ENCODE measurements at places on chromosomes 6 and 20. TPM values are rescaled to one million over a fixed set of nuclear protein-coding genes. Genes with fewer than 3 reads are reported as not detected.

BTN1A1 gene
- polyA plus RNA-seq = not detected

FAM184A gene
- 3.0 TPM for polyA plus RNA-seq

PEX6 gene
- 9.1 TPM for polyA plus RNA-seq

NSFL1C gene
- 39.4 TPM for polyA plus RNA-seq

MATN4 gene
- polyA plus RNA-seq = not detected

AVP gene
- polyA plus RNA-seq = not detected

VWA7 gene
- polyA plus RNA-seq = 2.2 TPM

IL17A gene
- polyA plus RNA-seq = not detected

CD109 gene
- 2.3 TPM for polyA plus RNA-seq

TINAG gene
- polyA plus RNA-seq = 0.22 TPM

OPRM1 gene
- not detected for polyA plus RNA-seq

ENPP5 gene
- polyA plus RNA-seq = 1.8 TPM

CDKN1A gene
- 357 TPM for polyA plus RNA-seq

PLN gene
- polyA plus RNA-seq = 764 TPM

USP49 gene
- 2.0 TPM for polyA plus RNA-seq

SLC32A1 gene
- not detected for polyA plus RNA-seq

BMP5 gene
- polyA plus RNA-seq = 2.9 TPM

BHLHE23 gene
- polyA plus RNA-seq = 0.03 TPM

MAP7 gene
- polyA plus RNA-seq = 1.2 TPM

C6orf89 gene
- 23.1 TPM for polyA plus RNA-seq

HSPA1L gene
- polyA plus RNA-seq = 1.4 TPM

PSMA7 gene
- 567 TPM for polyA plus RNA-seq

NAA20 gene
- polyA plus RNA-seq = 98.1 TPM

EPHA7 gene
- 0.67 TPM for polyA plus RNA-seq
